ENCODE measurements at places on chromosomes 12 and 14. TPM values are rescaled to one million over a fixed set of nuclear protein-coding genes. Genes with fewer than 3 reads are reported as not detected.

Gene HOXC9
- total RNA-seq: not detected

Gene C14orf180
- total RNA-seq: not detected

Gene PLEK2
- 1.5 TPM for total RNA-seq

Gene TCP11L2
- total RNA-seq: 9.6 TPM

Gene CISTR
- not detected for total RNA-seq

Gene TAS2R43
- 1.9 TPM for total RNA-seq

Gene PNN
- total RNA-seq: 98.0 TPM

Gene KIF26A
- total RNA-seq: 1.1 TPM

Gene SELPLG
- 79.7 TPM for total RNA-seq

Gene LYZ
- total RNA-seq: 0.26 TPM

Gene KCNA5
- total RNA-seq: not detected

Gene NRXN3
- total RNA-seq: not detected

Gene P2RX2
- total RNA-seq: not detected

Gene OR10A7
- not detected for total RNA-seq

Gene DCD
- not detected for total RNA-seq

Gene TTC7B
- 5.2 TPM for total RNA-seq

Gene FAM90A1
- 0.24 TPM for total RNA-seq

Gene PIGH
- total RNA-seq: 20.0 TPM

Gene FGF23
- not detected for total RNA-seq

Gene LPCAT3
- 34.8 TPM for total RNA-seq

Gene DCN
- total RNA-seq: not detected

Gene GDF3
- not detected for total RNA-seq

Gene RNASE2
- total RNA-seq: not detected

Gene SERPINA9
- not detected for total RNA-seq

Gene MON2
- 40.4 TPM for total RNA-seq

Gene SMCO2
- 0.41 TPM for total RNA-seq

Gene LRRC9
- total RNA-seq: not detected

Gene GARIN6
- total RNA-seq: not detected

Gene C12orf50
- total RNA-seq: 0.29 TPM

Measured in activated T-helper 17 cell treated with anti-CD3 and anti-CD28 coated beads, Interleukin-2, amount 50 U/mL, for 72 hours (primary cell).